ENCODE measurements at places on chromosomes 7 and 10. TPM values are rescaled to one million over a fixed set of nuclear protein-coding genes. Genes with fewer than 3 reads are reported as not detected.

MYL7 gene
- total RNA-seq = 120 TPM

CABCOCO1 gene
- 1.0 TPM for total RNA-seq

UBN2 gene
- total RNA-seq = 45.3 TPM

HELLS gene
- 139 TPM for total RNA-seq

SFRP5 gene
- total RNA-seq = 1.3 TPM

ZFYVE27 gene
- total RNA-seq = 25.5 TPM

AOAH gene
- 0.80 TPM for total RNA-seq

C10orf105 gene
- 0.27 TPM for total RNA-seq

MYL10 gene
- total RNA-seq = not detected

TCAF2 gene
- 0.11 TPM for total RNA-seq

TBX20 gene
- total RNA-seq = 18.6 TPM

CRYGN gene
- total RNA-seq = 3.9 TPM

ZNF736 gene
- total RNA-seq = not detected

PVRIG gene
- not detected for total RNA-seq

SCIN gene
- total RNA-seq = 0.11 TPM

DOCK1 gene
- total RNA-seq = 56.4 TPM

IKZF5 gene
- 16.4 TPM for total RNA-seq

CLCN1 gene
- total RNA-seq = not detected

HOXA13 gene
- not detected for total RNA-seq

ADAMTS14 gene
- total RNA-seq = 0.79 TPM

ARPC1A gene
- 148 TPM for total RNA-seq

ANKRD61 gene
- not detected for total RNA-seq

PTF1A gene
- not detected for total RNA-seq

MYOF gene
- 93.8 TPM for total RNA-seq

CHST3 gene
- total RNA-seq = 12.9 TPM

EVX1 gene
- 0.28 TPM for total RNA-seq
